ENCODE measurements at places on chromosomes 2 and 18.

DNA sequence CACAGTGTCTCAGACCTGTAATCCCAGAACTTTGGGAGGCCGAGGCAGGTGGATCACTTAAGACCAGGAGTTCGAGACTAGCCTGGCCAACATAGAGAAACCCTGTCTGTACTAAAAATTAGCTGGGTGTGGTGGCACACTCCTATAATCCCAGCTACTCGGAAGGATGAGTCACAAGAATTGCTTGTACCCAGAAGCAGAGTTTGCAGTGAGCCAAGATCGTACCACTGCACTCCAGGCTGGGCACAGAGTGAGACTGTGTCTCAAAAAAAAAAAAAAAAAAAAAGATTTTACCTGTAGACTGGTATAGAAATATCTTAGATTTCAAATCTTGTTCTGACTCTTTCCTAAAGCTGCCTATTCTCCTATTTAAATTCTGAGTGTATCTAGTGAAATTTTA lies 7.2 kb upstream of the KLHL29 start:
- no peak for DNase-seq

DNA sequence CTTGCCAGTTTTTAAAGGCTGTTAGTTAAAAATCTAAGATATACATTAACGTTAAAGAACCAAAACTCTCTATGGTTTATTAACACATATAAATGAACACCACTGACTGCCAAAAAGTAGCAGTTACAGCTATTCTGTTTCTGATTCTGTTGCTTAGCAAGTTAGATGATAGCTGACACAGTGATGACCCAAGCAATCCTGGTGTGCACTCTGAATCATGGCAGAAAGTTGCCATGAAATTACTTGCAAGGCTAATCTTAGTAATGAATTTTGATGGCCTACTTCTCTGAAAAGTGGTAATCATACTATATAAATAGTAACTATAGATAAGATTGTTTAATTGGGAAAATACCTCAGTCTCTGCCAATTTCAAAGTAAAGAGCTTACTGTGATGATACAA lies 57.7 kb downstream of the ROCK2 start:
- DNase-seq, result no peak

DNA sequence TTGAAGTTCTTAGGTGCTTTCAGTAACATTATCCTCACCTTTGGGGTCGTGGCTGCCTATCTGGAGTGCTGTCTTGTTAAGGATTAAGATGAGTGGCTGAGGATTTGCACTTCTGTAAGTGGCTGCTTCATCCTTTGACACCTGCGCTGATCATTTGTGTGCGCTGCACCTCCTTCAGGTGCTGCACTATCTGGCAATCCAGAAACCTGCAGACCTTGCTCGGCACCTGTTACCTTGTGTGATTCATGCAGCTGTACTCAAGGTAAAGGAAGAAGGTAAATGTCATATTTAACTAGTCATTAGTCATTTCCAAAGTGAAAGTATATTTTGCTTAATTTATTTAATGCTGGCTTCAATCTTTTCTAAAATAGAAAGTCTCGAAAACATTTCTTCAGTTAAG lies 110.3 kb downstream of the RAB3GAP1 start:
- DNase-seq, result no peak

DNA sequence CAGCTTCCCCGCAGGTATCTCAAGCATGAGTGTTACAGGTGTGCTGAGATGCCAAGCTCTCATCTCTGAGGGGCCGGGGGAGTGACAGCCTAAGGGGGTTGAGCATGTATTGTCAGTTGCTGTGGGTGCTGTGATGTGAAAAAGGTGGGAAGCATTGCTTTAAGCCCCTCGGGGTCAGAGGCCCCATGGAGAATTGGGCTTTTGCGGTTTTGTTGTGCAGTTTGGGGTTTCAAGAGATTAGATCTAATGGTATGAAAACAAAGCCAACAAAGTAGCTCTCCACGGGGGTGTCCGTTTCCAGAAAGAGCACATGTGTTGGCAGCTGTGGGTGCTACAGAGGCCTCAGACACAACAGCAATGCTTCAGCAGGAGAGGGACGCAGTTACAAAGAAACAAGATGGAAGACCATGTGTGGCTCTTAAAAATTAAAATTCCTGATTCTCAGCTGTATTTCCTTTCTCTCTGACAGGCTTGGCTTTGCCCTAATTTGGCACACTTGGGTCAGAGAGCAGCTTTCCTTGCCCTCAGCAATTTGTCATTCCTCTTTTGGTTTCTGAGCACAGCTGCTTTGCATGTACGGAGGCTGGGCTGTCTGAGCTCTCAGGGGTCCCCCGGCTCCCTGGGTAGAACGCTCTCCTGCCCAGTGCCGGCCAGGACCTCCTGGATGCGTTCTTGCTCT lies 69.9 kb downstream of the TMEM247 start:
- DNase-seq, result no peak

DNA sequence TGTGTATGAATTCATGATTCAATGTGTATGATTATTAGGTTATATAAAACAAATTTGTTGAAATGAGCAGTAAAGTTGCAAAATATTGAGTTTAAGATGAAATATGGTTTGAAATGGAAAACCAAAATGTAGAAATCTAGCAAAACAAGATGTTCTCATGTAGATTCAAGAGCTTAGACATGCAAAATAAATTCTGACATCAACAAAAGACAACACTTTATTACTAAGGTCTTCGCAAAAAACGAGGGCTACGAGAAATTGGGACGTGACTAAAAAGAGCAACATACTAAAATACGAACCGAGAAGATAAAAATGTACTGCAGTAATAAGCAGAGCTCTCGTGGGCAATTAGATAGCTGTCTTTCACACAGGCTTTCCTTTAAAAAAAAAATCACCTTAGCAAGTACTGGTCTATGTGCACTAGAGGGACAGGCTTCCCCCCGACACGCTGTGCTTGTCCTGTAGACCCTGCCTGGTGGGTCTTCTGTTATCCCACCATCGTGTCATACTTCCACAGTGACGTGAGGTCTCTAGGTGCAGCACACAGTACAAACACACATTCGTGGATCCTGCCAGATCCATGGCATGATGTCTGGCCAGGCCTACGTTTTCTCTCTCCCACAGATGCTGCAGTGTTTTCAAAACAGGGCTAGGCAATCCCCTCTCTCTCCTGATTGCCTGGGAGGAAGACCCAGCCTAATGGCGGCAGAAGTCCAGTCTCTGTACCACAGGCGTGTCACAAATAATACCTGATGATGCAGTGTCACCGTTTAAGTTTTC lies 240.8 kb downstream of the TCF4 start:
- DNase-seq, result no peak

GRCh38 chr2:224257156-224257555 lies 144.8 kb downstream of the FAM124B start:
- no peak for DNase-seq

DNA sequence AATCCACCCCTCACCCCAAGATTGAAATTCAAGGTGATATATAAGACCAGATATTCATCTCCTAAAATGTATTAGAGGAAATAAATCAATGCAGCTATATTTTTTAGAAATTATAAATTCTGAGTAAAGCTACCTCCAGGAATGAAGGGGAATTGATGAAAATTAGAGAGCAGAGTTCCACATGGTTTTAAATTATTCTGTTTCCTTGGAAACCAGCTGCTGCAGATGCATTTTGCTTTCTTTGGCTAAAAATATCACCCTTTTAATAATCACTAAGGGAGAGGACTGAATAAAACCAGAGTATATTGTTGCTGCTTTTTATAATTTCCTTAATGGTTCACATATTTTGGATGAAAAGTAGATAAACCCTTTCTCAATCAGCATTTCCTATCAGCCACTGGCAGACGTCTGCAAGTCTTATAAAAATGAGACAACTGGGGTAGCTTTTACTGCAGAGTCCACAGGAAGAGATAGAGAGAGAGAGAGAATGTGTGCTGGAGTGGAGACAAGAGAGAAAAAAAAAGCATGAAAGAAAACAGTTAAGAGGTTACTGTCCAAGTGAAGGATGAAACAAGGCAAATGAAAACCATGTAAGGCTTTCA lies 2.0 kb downstream of the CSRNP3 start:
- no peak for DNase-seq

- DNase-seq, result no peak
Observed at GRCh38 chr2:65583061-65583460, 150.7 kb upstream of the SPRED2 start.

DNA sequence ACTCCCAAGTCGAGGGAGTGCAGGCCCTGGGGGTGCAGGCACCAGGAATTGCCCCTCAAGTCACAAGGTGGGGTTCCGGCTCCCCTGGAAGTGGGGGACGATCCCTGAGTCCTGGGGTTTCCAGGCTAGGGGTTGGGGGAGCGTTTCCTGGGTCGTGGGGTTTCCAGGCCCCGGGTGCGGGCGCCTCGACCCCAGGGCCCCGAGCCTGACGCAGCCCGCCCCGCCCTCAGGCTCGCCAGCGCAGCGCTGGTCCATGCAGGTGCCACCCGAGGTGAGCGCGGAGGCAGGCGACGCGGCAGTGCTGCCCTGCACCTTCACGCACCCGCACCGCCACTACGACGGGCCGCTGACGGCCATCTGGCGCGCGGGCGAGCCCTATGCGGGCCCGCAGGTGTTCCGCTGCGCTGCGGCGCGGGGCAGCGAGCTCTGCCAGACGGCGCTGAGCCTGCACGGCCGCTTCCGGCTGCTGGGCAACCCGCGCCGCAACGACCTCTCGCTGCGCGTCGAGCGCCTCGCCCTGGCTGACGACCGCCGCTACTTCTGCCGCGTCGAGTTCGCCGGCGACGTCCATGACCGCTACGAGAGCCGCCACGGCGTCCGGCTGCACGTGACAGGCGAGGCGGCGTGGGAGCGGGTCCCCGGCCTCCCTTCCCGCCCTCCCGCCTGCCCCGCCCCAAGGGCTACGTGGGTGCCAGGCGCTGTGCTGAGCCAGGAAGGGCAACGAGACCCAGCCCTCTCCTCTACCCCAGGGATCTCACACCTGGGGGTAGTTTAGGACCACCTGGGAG lies 12.0 kb downstream of the SIGLEC15 start:
- DNase-seq, result no peak

- no peak for DNase-seq
Observed at GRCh38 chr2:237479747-237480146, 7.3 kb upstream of the MLPH start.

DNA sequence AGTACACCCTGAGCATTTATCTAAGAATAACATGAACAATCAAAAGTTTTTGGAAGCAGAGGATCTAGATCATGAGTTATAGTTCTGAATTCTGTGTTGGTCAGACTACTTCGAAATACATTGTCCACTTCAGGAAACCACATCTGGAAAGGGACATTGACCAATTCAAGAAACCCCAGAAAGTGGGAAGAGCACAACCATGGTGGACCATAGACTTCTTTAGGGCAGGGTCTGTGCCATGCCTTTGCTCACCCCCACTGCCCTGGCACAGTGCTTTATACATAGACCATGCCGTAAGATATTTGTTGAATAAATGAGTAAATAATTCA lies 44.3 kb upstream of the CYP1B1 start:
- DNase-seq, result no peak

- no peak for DNase-seq
Observed at GRCh38 chr18:62523255-62523588, 397 bp downstream of the ZCCHC2 start.

DNA sequence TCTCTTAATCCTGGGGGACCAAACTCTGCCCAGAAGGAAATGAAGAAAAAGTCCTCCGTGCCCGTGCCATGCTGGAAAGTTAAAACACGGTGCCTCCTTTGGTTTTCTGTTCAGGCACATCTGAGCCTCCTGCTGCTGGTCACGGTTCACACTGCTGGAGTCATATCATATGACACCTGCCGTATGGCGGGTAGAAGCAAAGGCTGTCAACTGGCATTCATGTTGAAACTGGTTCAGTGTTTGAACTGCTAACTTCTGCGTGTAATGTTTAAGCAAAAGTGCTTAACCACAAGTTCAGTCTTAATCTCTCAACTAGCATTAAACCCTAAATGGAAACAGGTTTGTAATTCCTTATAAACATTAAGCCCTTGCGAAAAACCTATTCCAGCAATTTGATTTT lies 3.1 kb downstream of the STK39 start:
- DNase-seq, result no peak

GRCh38 chr2:128639693-128640092 lies 321.0 kb upstream of the HS6ST1 start:
- no peak for DNase-seq

GRCh38 chr2:181036848-181037603 lies 56.6 kb downstream of the UBE2E3 start:
- no peak for DNase-seq

- no peak for DNase-seq
Observed at GRCh38 chr2:223847410-223847809, 10.0 kb upstream of the AP1S3 start.

DNA sequence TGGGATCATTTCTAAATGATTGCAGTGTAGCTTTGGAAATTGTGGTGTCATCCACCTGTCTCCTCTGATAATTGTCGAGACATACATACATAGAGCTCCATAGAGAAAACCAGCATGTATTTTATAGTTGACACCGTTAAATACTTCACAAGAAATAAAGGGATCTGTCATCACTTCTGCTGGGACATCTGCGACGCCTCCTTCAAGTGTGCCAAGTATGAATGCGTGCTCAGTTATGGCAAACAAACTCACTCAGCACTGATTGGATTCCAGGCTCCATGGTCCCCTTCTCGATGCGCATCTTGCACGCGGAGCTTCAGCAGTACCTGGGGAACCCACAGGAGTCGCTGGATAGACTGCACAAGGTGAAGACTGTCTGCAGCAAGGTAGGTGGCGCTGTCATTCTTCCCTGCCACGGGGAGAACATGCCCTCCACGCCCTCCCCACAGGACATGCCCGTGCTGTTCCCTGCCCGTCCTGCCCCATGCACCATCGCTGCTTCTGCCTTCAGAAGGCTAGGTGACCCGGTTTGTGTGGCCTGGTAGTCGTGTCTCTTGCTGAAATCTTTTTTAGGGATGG lies 64.1 kb downstream of the TRAPPC12 start:
- no peak for DNase-seq

DNA sequence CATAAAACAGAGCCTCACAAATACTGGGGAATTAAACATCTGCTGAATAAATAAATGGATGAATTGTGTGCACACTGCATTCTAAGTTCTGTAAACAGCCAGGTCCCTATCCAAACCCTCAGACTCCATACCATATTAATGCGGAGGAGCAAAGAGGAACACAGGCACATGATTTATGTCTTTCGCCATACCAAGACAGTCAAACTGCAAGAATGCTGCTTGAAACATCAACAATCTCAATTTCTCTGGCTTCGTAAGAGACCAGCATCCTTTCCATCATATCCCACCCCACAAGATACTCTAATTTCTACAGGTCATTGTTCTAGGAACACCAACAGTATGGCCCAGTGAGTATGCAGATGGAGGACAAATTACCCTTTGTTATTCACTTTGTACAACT lies 15.0 kb downstream of the KANSL3 start:
- no peak for DNase-seq

GRCh38 chr2:16008856-16009255 lies 68.5 kb downstream of the MYCN start:
- no peak for DNase-seq

DNA sequence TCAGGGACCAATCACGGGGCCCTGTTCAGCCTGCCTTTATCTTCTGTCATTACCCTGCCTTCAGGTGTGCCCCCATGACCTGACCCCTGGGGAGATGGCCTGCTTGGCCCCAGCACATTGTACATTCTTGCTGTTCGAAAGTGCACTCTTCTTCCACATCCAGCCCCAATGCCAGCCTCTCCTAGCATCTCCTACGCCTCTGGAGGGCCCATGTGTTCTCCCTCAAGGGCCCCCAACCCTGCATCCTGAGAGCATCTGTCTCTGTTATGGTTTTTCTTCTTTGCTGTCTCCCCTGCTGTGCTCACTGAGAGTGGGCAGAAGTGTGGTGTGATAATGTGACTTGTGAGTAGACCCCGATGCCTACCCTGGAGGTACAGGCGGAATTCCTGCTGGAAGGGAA lies 41.5 kb upstream of the OTOS start:
- no peak for DNase-seq

GRCh38 chr2:24704692-24705091 lies 88.5 kb downstream of the PTRHD1 start:
- DNase-seq, result no peak
